Activated naive CD4-positive, alpha-beta T cell treated with anti-CD3 and anti-CD28 coated beads, Interleukin-2, amount 10 ng/mL, durations not matched to agents 5 hours and 36 hours (primary cell): ENCODE measurements at places on chromosomes 11 and 22. TPM values are rescaled to one million over a fixed set of nuclear protein-coding genes. Genes with fewer than 3 reads are reported as not detected.

The SYNGR1 gene
- 0.31 TPM for total RNA-seq

The ASCL2 gene
- 0.48 TPM for total RNA-seq

The ASPHD2 gene
- 8.6 TPM for total RNA-seq

The CRYBB3 gene
- total RNA-seq: not detected

The KRTAP5-10 gene
- 0.26 TPM for total RNA-seq

The NLRP14 gene
- 0.05 TPM for total RNA-seq

The MRE11 gene
- total RNA-seq: 30.2 TPM

The JAML gene
- total RNA-seq: 74.3 TPM

The CSNK2A3 gene
- total RNA-seq: 1.8 TPM

The APOL5 gene
- total RNA-seq: not detected

The UBASH3B gene
- total RNA-seq: 14.6 TPM

The PDE2A gene
- total RNA-seq: 0.82 TPM

The ETS1 gene
- 608 TPM for total RNA-seq

The P2RX6 gene
- total RNA-seq: 0.67 TPM

The CENPM gene
- total RNA-seq: 65.7 TPM

The SLC7A4 gene
- total RNA-seq: not detected

The TRPM5 gene
- total RNA-seq: 0.05 TPM

The A4GALT gene
- total RNA-seq: 0.10 TPM

The LMO2 gene
- not detected for total RNA-seq
